Dermis microvascular lymphatic vessel endothelial cell (primary cell): ENCODE measurements at places on chromosomes 5 and 9. TPM values are rescaled to one million over a fixed set of nuclear protein-coding genes. Genes with fewer than 3 reads are reported as not detected.

The SLCO6A1 gene
- total RNA-seq = not detected in 2 replicates

The CLIC3 gene
- not detected in 2 replicates for total RNA-seq

The LRRC19 gene
- not detected in 2 replicates for total RNA-seq

The FYB1 gene
- not detected in 2 replicates for total RNA-seq

The TIMD4 gene
- total RNA-seq = not detected in 2 replicates

The PRDM9 gene
- total RNA-seq = not detected in 2 replicates

The OR13F1 gene
- not detected in 2 replicates for total RNA-seq

The CSF1R gene
- not detected in 2 replicates for total RNA-seq

The C1QTNF2 gene
- total RNA-seq = 0.26 and 0.38 TPM in 2 replicates

The PPP2R2B gene
- total RNA-seq = not detected in 2 replicates

The ZNG1E gene
- total RNA-seq = 19.3 and 23.7 TPM in 2 replicates

The SPATA31D4 gene
- total RNA-seq = not detected in 2 replicates

The OBP2B gene
- not detected in 2 replicates for total RNA-seq

The NEUROG1 gene
- not detected in 2 replicates for total RNA-seq
